Liver (tissue), 10 donors: ENCODE measurements at places on chromosomes 6 and 20.

DNA sequence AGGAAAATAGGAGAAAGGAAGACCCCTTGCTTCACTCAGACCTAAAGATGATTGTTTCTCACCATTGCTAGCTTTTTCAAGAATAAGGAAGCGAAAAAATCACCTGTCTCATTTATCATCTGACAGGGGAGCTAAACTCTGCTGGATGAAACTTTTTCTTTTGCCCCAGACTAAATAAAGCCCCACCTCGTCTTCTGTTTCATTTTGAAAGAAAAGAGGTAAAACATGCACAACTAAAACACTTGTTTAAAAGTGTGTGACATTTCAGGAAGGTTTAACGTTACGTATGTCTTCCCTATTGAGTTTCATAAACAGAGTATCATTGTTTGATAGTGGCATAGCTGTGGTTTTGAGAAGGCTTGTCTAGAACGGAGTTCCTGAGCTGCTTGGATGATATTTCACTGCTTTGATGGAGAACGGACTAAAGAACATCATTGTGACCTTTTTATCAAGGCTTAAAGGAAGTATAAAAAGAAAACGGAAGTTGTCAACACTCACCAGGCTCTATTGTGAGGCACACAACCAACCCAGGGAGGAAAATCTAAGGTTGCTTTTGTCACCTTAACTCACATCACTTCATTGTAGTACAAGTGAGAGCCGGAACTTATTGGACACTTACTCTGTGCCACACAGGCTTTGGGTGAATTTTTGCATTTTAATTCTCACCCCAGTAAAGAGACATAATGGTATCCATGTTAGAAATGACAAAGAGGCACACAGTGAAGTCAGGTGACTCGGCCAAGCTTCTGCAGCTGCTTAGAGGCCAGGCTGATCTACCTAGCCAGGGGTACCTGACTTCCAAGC lies 29.5 kb downstream of the TSHZ2 start:
- no peak overlapping the region for H3K27ac ChIP-seq
- H3K27me3 ChIP-seq: no peaks in the 10 kb centered on the region
- H3K4me1 ChIP-seq: no peaks in the 10 kb centered on the region
- no peak overlapping the region for H3K4me3 ChIP-seq

- peak overlapping the region; percentile 65 for H3K27ac ChIP-seq
- H3K4me3 ChIP-seq: peak overlapping the region; percentile 82
- H3K27me3 ChIP-seq: no peaks in the 10 kb centered on the region
- H3K4me1 ChIP-seq: peaks cover 25% of the 10 kb centered on the region
- DNase-seq: peak; percentile 59
Measured at GRCh38 chr20:62143957-62144825, 622 bp downstream of the SS18L1 start.

DNA sequence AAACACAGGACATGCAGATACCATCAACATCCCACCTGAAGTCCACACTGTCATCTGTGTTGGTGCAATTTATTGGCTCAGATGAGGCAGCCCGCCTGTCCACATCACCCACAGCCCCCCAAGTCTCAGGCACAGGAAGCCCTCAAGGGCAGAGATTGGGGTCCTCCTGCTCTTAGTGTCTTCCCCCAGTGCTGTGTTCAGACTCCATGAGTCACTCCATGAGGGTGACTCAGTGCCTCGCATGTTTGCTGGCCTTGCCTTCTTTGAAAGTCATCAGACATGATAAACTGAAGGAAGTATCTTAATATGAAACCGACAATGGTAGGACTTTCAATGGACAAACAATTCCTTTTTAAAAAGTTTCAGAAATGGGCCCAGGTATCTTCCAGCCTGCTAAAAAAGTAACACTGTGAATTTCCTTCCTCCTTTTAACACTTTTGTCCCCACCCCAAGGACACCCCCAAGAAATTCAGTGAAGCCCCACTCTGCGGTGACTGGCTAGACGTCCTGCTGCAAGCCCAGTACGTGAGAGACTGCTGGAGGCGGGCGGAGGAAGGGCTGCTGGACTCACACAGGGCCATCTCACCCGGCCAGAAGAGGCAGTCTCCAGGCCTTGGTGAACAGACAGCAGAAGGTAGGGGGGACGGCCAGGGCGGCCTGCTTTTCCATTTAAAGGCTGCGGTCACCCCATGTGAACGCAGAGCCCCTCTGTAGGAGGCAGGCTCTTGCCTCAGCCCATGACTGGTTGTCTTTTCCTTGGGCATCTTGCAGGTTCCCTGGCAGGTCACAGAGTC lies 43.0 kb upstream of the KCNK16 start:
- no peaks in the 10 kb centered on the region for H3K27me3 ChIP-seq
- no peak for DNase-seq
- peaks cover 10% of the 10 kb centered on the region for H3K4me1 ChIP-seq

DNA sequence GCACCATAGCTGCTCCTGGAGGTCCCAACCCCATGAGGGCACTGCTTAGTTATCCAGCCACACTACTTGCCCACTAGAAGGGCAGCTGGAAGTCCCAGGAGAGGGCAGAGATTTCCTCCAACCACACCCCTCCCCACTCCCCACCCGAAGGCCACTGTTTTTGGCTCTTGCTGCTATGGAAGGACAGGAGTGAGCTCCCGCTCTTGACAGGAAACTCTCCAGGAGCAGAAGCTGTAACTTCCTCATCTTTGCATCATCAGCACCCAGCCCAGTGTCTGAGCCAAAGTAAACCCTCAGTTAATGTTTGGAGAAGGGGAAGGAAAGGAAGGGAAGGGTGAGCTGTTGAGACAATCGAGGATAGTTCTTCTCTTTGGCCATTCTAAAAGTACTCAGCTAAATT lies 120.7 kb downstream of the MTFR2 start:
- no peak overlapping the region for H3K4me3 ChIP-seq
- no peak for DNase-seq
- H3K27ac ChIP-seq: no peak overlapping the region
- no peaks in the 10 kb centered on the region for H3K36me3 ChIP-seq

- peaks cover 17% of the 10 kb centered on the region for H3K4me1 ChIP-seq
- peak overlapping the region; percentile 81 for H3K27ac ChIP-seq
- H3K36me3 ChIP-seq: no peaks in the 10 kb centered on the region
- no peak for DNase-seq
- H3K27me3 ChIP-seq: no peaks in the 10 kb centered on the region
- H3K4me3 ChIP-seq: no peak overlapping the region
Measured at GRCh38 chr6:106728296-106728870, 99.0 kb downstream of the QRSL1 start.

DNA sequence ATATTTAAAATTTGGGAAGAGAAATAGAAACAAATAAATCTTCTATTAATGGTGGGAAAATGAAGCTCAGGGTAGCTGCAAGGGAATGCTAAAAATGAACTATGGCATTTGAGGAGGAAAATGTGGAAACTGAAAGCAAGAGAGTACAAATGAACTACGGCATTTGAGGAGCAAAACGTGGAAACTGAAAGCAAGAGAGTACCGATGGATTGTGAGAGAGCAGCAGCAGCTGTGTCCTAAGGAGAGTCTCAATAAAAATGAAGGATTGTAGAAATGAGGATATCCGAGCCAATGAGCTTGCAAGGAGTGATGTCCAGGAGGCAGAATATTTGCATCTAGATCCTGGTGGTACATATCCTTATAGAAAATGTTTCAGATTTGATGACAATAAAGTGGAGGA lies 547.1 kb upstream of the ZNF337 start:
- H3K4me1 ChIP-seq: no peaks in the 10 kb centered on the region
- no peaks in the 10 kb centered on the region for H3K36me3 ChIP-seq
- DNase-seq: no peak
- no peak overlapping the region for H3K27ac ChIP-seq

DNA sequence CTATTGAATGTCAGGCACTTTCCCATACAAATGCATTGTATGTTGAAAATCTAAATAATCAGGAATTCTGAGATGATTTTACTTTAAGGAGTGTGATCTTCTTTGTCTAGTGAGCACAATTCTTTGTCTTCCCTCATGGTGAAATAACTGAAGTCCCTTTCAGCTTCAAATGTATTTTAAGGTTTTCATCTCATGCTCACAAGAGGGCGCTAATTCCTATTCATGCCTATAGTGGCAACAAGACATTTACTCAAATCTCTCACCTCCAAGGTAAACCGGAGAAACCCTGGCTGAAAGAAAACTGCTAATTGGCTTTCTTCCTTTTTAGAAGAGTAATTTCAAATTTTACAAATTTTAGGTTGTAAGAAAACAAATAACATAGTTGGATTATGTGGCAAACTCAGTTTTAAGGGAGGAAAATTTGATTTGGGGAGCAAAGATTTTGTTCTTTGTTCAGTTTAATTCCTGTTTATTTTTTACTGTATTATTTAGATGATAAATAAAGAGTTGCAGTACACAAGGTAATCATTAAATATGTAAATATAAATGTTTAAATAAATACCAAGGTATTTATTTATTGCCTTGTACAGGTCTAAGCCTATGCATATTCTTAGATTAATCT lies 69.1 kb downstream of the SLC35F1 start:
- DNase-seq: no peak
- H3K4me3 ChIP-seq: no peak overlapping the region
- no peaks in the 10 kb centered on the region for H3K4me1 ChIP-seq
- no peaks in the 10 kb centered on the region for H3K36me3 ChIP-seq
- H3K27me3 ChIP-seq: no peaks in the 10 kb centered on the region
- no peak overlapping the region for H3K27ac ChIP-seq

DNA sequence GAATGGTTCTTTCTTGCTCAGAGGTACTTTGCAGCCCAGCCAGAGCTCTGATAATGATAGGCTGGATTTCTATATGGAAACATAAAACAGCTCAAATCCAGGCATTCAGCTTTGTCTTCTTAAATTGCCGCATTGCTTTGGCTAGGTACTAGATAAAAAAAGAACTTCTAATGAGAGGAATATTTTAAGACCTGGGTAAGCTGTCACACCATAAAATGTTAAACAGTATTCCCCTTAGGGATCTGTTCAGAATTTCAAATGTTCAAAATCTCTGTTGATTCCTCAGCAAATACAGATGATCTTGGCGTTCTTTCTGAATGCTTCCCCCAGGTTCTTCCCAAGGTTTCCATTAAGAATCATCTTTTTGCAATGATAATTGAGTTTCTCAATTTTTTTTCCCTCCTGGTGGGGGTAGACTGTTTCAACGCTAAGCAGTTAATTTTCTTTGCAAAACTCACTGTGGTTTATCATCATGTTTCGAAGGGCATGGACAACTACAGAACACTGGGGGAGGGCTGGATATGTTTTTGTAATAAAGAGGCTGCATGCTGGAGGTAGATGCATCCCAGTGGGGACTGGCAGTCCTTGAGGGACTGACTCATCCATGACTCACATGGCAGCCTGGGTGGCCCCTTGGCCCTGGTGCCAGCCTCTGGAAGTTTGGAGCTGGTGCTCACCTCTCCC lies 31.0 kb downstream of the TIAM2 start:
- no peak overlapping the region for H3K27ac ChIP-seq
- no peaks in the 10 kb centered on the region for H3K36me3 ChIP-seq
- no peaks in the 10 kb centered on the region for H3K4me1 ChIP-seq
- DNase-seq: no peak
- no peaks in the 10 kb centered on the region for H3K27me3 ChIP-seq

DNA sequence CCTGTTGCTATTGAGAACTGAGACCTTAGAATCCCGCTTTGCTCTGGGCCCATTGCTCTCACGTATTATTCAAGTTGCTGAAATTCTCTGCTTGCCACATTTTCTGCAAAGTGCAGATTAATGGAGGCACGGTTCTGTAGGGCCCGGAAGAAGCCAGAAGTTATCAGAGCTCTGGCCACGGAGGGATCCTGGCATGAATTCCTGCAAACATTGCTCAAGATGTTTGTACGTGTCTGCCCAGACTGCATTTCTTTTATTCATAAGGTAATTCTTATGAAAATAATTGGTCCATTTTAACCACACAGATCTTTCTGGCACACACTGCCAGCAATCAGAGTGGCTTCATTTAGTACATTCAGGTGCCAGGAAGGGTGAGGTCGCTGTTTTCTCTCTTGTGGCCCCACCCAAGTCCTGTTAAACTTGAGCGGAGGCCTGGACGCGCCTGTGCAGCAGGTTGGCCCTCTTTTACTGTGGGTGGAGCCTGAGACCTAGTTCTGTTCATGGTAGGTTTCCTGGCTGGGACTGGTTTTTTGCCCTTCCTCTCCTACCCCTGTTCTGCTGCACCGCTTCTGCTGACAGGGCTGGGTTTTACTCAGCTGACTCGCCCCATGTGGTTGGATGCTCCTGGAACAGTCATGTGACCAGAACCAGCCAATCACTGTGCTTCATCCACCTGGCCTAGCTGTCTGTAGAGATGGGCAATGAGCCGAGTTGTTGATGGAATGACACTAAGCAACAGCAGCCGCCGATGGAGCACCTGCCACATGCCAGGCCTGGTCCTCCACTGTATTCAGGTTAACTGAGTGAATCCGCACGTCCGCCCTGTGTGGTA lies 230.2 kb downstream of the CDH4 start:
- H3K4me1 ChIP-seq: no peaks in the 10 kb centered on the region
- H3K27ac ChIP-seq: no peak overlapping the region
- H3K27me3 ChIP-seq: no peaks in the 10 kb centered on the region
- DNase-seq: no peak
- H3K36me3 ChIP-seq: no peaks in the 10 kb centered on the region
- H3K4me3 ChIP-seq: no peak overlapping the region

- H3K4me1 ChIP-seq: no peaks in the 10 kb centered on the region
- DNase-seq: no peak
- no peak overlapping the region for H3K4me3 ChIP-seq
- H3K27me3 ChIP-seq: no peaks in the 10 kb centered on the region
- no peak overlapping the region for H3K27ac ChIP-seq
Measured at GRCh38 chr20:10657453-10657852, 16.3 kb downstream of the JAG1 start.

DNA sequence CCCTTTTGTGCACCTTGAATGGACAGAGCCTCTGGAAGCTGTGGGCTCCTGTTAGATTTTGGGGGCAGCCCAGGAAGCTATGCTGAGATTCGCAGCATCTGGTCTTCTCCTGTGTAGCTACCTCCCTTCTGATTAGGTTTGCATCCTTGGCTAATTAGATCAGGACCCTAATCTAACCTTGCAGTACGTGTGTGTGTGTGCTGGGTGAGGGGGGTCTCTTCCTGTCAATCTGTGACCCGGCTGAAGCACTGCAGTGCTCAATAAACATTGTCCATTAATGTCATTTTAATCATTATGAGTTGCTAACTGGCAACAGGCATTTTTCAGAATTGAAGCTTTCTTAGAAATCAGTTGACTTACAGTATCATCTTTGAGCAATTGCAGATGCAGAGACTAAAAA lies 229.1 kb upstream of the STXBP5 start:
- H3K4me3 ChIP-seq: no peak overlapping the region
- no peak for DNase-seq
- no peaks in the 10 kb centered on the region for H3K27me3 ChIP-seq
- no peaks in the 10 kb centered on the region for H3K36me3 ChIP-seq
- H3K4me1 ChIP-seq: no peaks in the 10 kb centered on the region

DNA sequence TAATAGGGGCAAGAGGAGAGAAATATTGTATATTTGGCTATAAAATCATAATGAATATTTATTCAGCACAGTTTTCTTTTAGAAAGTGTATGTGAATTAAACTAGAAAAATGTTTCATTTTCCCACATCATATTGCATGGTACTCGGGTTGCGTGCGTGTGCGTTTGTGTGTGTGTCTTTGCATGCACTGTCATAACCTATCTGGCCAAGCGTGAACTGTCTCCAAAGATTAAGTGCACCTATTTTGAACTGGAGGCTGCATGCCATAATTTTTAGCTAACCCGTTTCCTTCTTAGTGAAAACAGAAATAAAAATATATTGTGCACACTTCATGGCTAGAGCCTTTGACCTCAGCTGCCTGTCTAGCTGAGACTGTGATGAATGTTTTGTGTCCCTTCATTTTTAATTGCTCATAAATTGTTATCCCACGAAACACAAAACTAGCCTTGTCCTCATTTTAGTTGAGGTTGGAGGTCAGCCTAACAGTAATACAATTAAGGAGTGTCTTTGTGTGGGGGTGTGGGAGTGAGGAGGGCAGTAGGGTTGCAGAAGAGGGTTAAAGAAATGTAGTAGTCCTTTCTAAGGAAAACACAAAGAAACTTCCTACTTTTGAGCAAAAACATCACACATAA lies 336.1 kb upstream of the POU3F2 start:
- no peak overlapping the region for H3K4me3 ChIP-seq
- peaks cover 2% of the 10 kb centered on the region for H3K27me3 ChIP-seq
- H3K36me3 ChIP-seq: no peaks in the 10 kb centered on the region
- no peak for DNase-seq
- H3K27ac ChIP-seq: no peak overlapping the region
